ENCODE measurements at places on chromosomes 2 and 18.

DNA sequence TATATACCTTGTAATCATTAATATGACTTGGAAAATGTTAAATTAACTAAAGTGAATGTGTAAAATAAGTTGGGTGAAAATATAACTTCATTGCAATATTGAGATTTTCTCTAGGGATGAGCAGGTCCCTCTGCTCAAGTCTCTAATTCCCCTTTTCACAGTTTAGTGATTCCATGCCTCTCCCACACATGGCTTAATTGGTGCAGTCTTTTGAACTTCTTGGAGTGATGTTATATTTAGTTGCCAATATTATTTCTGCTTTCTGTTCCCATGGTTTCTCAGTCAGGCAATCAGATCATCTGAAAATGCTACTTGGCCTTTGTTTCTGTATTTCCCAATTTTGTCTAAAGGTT lies 233.7 kb upstream of the SPOPL start:
- no peak for DNase-seq

- peak; percentile 99 for DNase-seq
Measured at GRCh38 chr2:3558205-3559014, at the start of gene RNASEH1. RNASEH1 (minus strand) TSS chr2:3558333; CDS start chr2:3558260, 73 bp downstream.

GRCh38 chr18:13398631-13399030 lies 180.1 kb downstream of the LDLRAD4 start:
- no peak for DNase-seq

- DNase-seq, result no peak
Measured at GRCh38 chr18:36580874-36581750, 247.7 kb downstream of the TPGS2 start.

- DNase-seq, result no peak
Measured at GRCh38 chr2:164746713-164747112, 94.9 kb downstream of the COBLL1 start.

DNA sequence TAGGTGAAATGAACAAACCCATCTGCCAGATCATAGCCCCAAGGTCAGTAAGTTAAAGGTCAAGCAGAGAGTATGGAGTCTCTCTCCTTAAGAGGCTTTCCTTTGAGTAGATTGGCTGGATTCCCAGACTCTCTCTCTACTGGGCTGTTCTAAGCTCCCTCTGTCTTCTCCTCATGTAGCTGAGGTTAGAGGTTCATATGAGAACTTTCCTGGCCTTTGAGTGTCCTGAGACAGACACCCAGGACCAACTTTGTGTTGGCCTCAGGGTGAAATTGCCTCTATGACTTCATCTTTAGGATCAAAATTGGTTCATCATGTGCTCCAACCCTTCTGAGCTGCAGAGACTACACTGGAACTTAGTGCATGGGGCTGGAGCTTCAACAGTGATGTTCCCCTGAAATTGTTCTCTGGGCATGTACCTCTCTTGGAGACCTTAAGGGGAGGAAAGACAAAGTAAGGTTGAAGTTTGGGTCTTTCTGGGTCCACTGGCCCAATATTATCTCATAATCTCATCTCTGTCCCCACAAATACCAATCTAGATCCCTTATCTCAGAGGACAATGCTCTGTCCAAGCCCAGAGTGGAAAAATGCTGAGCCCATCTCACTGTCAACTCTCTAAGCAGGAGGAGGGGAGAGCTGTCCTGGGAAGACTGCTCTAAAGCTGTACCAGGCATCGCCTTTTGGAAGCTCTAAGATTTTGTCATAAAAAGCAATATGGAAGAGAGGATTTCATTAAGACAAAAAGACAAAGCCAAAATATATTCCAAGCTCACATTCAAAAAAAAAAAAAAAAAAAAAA lies 177.3 kb upstream of the ARL4C start:
- DNase-seq, result no peak

DNA sequence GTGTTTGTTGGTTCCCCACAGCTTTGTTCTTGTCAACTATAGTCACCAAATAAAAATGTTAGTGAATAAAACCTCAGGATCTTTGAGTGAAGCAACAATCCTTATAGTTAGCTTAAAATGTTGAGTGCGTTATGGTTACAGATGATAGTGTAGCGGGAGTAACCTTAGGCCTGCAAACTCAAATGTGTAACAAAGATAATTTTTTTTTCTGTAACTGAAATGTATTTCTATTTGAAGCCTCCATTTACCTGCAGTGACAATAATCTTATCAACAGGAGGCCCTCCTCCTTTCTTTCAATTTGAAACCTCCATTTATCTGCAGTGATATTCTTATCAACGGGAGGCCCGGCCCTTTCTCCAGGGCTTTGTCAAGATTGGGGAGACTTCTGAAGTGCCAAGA lies 3.1 kb upstream of the C2orf49 start:
- DNase-seq, result no peak

GRCh38 chr2:82411071-82411470 lies 2048.0 kb downstream of the SUCLG1 start:
- DNase-seq, result no peak

DNA sequence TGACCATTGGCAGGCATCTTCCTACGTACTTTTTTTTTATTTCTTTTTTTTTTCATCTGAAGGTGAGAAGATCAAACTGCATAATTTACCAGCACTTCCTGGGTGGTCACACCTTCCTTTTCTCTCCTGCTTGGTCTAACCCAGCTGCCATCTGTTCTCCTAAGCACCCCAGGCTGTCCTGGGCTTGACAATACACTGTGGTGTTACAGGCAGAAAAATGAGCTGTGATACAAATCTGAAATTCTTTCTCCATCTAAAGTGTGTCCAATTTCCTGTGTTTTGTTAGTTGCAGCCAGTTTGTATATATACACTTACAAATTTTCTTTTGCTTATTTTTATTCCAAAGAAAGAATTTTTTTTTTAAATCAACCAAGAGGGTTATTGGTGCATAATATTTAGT lies 786.0 kb upstream of the ZEB2 start:
- no peak for DNase-seq

DNA sequence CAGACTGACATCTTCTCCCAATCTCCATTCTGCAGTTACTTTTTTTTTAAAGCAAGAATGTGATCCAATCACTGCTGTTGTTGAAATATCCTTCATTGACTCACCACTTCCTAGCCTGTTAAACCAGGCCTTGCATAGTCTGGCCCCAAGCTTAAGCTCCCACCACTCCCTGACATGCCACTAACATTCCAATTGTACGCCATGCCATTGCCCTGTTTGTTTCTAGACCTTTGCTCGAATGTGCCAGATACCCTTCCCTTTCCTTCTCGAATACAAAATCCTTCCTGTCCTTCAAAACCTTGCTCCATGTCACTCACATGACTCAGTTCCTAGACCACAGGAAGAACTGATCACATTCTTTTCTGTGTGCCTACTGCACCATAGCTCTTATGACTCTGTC lies 224.2 kb downstream of the CYRIA start:
- no peak for DNase-seq

DNA sequence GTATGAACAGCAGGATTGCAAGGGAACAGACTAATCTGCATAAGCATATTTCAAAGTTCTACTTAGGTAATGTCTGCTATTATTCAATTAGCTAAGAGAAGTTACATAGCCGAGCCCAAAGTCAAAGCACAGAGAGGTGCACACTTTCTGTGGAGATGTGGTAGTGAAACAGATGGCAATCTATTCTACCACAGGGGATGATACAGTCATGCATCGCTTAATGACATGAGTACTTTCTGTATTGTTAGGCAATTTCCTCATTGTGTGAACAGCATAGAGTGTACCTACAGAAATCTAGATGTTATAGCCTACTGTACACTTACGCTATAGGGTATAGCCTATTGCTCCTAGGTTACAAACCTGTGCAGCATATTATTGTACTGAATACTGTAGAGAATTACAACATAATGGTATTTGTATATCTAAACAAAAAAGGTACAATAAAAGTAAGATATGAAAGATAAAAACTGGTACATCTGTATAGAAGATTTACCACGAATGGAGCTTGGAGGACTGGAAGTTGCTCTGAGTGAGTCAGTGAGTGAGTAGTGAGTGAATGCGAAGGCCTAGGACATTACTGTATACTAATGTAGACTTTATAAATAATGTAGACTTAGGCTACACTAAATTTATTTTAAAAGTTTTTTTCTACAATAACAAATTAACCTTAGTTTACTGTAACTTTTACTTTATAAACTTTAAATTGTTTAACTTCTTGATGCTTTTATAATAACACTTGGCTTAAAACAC lies 197.6 kb downstream of the MBD5 start:
- DNase-seq, result no peak

- DNase-seq, result no peak
Measured at GRCh38 chr2:77190721-77191346, 331.3 kb downstream of the LRRTM4 start.

- DNase-seq, result no peak
Measured at GRCh38 chr18:7830468-7830867, 263.4 kb downstream of the PTPRM start.
